ENCODE measurements at places on chromosomes 1 and 21.

DNA sequence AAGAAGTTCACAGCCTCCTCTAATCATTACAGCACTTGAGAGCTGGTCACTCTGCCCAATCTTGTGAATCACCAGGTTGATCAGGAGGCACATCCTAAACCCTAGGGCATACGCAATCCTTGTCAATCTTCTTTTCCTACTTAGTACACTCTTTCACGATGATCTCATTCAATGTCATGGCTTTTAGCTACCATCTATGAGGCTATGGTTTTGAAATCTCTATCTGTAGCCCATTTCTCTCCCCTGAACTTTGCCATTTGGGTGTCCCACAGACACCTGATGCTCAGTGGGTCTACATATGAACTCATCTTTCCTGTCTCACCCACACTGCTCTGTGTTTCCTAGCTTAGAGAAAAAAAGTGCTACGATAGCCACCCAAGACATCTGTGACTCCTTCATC lies 1.9 kb upstream of the MED18 start:
- DNase-seq, result no peak

GRCh38 chr1:163772246-163772645 lies 450.5 kb downstream of the NUF2 start:
- DNase-seq, result no peak

DNA sequence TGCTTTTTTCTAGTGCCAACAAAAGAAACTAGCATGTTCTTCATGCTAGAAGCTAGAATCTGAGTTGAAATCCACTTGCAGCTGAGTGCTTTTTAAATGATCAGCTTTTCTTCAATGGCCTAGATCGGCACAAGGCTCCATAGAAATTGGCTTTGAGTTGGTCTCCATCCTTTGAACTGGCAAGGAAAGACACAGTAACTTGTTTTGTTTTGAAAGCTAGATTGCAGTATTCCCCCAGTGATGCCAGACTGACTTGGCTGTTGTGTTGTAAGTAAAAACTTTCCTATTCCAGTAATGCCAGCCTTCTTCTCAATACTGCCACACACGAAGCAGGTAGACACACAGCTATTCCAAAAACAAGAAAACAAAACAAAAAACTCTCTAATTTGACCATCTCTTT lies 139.1 kb downstream of the FMN2 start:
- no peak for DNase-seq

DNA sequence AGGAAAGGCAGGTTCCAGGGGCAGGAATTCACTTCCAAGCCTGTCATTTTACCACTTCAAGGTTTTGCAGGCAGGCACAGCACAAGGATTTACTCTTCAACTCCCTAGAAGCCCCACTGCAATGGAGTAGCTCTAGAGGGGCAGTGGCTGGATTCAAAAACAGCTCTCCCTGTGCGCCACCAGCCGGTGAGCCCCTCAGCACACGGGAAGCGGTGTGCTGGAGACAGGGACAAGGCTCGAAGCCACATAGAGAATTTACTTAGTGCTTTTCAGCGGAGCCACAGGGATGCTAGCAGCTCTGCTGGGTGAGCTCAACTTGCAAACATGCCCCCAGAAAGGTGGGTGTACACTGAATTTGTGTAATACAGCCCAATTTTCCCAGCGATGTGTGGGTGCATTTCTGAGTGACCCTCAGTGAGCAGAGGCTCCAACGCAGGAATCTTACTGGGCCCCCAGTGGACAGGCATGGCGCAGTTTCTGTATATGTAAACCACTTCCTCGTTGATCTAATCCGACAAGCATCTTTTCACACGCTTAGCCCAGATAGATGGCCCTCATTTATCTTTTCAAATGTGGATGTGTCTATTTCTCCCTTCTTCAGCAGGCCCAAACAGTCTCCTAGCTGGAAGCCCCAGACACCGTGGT lies 10.9 kb downstream of the VWA5B1 start:
- DNase-seq, result no peak

DNA sequence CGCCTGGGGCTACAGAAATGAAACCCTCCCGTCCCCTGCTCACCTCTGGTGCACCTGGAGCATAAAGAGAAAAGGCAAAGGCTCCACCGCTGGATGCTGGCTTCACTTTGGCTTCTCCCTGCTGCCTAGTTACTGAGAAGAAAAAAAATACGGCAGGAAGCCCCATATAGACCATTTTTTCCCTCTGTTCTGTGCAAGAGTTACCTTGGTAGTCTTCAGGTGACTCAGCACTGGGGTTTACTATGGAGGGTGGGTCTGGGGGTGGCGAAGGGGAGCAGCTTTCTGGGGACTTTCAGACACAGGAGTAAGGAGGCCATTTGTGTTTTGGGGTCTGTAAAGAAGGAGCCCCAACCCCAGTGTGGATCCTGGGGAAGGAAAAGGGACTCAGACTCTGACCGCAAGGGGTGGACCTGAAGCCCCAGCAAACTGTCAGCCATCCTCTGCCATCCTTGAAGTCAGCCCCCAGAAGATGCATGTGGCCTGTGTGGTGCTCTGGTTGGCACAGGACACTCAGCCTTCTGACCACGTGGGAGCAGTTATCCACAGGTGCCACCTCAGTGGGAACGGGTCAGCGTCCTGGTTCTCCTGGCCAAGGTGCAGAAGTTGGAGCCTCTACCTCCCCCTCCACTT lies 25.9 kb upstream of the EPS8L3 start:
- no peak for DNase-seq

All from vagina (tissue), 2 donors.